Stimulated activated CD4-positive, alpha-beta T cell treated with anti-CD3 and anti-CD28 coated beads, Interleukin-15, amount 100 ng/mL, for 24 hours (primary cell): ENCODE measurements at places on chromosomes 3 and 15.

GRCh38 chr3:229183-229661 is 32.7 kb downstream of the CHL1 start:
- no peak for DNase-seq

- DNase-seq, result peak; percentile 59
Observed at GRCh38 chr3:25532431-25533162, 104.5 kb downstream of the RARB start.

DNA sequence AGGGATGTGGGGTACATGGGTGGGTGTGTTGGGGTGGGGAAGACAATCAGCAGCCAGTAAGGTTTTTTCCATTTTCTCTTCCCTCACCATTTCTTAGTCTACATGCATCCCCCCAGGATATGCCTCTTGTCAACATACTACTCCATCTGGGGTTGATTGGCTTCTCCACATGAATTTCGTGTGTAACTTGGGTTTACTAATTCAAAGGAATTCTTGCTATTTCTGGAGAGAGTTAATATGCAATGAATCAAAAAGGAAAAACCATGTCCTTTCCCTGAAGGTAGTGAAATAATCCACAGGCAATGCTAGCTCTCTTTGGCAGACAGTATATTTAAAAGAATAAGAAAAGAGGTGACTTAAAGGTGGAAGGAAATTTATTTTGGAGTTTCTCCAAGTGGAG is 198.4 kb downstream of the EBLN2 start:
- DNase-seq, result no peak

DNA sequence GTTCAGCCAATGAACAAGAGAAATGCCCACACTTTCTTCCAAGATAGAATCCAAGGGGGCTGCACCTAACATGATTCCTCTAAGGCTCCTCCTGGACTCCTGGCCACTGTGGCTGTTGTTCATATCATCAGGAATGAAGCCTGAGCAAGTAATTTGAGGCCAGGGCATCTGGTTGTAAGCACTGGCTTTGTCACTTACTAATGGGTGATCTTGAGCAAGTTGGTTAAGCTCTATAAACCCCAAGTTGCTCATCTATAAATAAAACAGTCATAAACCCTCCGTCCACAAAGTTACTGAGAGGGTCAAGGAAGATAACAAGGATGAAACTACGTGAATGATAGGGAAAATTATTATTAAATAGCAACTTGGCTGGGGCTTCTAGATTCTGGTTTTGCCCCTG is 58.3 kb downstream of the CDC25A start:
- DNase-seq, result no peak

GRCh38 chr3:96069065-96069464 is 745.3 kb upstream of the EPHA6 start:
- DNase-seq, result no peak

GRCh38 chr3:108091498-108092250 is 843 bp upstream of the CD47 start:
- DNase-seq, result peak; percentile 42
